Erythroblast (primary cell): ENCODE measurements at places on chromosomes 1 and 21.

DNA sequence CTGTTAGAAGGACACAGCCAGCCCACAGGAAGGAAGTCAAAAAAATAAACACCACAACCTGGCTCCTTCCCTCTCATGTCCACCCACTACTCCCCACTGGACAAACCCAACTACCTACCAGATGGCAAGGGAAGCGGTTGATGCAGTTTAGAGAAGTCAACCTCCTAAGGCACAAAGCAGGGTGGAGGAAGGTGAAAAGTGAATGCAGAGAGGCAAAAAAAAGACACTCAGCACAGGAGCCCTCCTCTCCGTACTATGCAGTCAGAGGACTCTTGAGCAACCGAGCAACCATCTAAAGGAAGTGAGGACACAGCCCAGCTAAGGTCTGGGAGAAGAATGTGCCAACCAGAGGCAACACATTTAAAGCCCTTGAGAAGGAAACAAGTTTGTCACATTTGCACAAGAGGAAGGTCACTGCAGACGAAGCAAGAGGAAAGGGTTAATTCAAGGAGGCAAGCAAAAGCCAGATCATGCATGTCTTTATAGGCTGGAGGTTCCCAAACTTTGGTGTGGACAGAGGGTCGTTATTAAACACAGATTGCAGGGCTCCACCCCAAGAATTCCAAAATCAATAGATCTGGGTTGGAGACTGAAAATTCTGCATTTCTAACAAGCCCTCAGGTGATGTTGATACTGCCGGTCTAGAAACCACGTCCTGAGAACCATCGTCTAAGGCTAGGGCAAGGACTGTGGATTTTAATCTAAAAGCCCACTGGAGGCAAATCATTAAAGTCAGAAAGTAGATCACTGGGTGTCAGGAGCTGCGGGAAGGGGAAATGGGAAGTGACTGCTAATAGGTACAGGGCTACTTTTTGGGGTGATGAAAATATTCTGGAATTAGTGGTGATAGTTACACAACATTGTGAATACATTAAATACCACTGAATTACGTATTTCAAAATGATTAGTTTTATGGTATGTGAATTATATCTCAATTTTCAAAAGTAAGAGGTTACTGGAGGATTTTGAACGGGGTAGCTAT lies 19.7 kb downstream of the TP53BP2 start:
- no peak for DNase-seq

DNA sequence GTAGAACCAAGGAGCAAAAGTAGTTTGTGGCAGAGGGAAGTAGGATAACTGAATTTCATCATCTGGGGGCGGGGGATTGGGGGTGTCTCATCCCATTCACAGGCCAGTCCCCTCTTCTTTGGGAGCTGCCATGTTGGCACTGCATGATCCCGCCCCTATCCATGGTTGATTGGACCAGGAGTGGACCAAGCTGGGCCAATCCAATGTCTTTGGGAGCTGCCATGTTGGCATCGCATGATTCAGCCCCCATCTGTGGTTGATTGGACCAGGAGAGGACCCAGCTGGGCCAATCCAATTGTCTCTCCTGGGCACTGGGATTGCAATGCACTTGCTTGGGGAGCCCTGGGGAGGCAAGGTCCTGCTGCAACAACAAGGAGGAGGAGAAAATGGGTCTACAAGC lies 12.3 kb upstream of the ALPL start:
- no peak for DNase-seq

- DNase-seq: no peak
Measured at GRCh38 chr1:154769193-154769895, 100.7 kb downstream of the KCNN3 start.

DNA sequence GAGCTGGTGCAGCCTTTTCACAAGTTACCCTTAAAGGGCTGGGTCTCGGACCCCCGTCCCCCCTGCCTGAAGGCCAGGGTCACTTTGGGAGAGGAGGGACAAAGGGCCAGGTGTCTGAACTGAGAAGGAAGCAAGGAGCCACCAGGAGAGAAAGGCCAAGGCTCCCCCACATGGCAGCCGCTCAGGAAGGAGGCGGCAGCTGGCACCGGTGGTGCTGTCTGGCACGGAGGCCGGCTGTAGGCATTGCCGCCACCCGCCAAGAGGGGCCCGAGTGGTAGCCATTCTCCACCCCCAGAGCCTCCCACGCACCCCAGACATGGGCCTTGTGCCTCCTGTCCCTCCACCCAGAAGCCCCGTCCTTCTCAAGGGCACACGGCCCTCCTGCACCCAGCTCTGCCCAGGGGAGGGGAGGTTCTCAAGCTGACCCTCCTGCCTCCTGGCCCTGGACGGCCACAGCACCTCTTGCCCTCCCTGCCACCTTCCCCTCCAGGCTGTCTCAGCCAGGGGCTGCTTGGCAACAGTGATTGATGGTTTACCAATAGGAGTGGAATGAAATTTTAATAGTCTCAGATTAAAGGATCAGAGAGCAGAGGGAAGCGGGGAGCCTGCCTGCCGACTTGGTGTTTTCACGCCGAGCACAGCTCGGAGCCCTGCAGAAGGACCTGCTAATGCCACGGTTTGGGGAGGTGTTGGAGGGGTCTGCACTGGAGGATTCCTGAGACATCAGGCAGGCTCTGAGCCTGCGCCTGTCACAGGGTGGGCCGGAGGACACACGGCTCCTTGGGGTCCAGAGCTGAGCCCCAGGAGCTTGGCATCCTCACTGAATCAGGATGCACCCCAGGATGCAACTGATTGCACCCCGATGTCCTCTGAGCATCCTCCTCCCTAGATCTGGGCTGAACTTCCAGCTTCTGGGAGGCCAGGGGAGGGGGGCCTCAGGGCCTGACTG lies 211.9 kb upstream of the VAMP3 start:
- DNase-seq: no peak

- peak; percentile 12 for DNase-seq
Measured at GRCh38 chr21:33496345-33496744, 4.8 kb upstream of the DNAJC28 start.

DNA sequence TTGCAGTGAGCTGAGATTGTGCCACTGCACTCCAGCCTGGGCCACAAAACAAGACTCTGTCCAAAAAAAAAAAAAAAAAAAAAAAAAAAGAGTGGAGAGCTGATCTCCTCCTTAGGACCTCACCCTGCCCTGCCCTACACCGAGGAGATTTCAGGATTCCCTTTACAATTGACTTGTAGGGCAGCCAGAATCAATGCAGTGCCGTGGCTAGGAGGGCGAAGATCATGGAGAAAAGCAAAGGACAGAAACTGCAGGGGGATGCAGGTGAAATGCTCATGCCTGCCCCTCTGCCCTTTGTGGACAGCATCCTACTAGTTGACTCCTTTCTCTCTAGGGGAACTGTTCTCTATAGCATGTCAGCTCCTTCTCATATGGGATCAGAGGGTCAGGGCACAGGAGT lies 9.6 kb downstream of the FHAD1 start:
- DNase-seq: no peak

DNA sequence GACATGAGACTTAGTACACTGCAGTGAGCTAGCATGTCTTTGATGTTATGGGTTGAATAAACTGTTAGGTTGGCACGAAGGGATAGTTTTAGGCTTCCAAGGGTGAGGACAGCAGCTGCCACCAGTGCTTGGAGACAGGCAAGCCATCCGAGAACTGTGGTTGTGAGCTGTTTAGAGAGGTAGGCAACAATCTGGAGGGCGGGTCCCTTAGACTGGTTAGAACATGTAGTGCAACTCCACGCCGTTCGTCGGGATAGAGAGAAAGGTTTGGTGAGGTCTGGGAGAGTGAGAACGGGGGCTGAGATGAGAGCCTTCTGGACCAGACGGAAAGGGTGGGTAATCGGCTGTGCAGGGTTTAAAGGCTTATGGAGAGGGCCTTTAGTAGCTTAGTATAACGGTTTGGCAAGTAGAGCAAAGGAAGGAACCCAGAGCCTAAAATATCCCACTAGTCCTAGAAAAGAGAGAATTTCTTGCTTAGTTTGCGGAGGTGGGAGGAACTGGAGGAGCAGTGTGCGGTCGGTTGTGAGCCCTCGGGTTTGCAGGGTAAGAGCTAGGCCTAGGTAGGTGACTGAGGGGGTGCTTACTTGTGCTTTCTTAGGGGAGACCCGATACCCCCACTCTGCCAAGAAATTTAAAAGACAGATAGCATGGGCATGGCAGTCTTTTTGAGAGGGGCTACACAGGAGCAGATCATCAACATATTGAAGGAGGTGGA lies 72.8 kb downstream of the CNST start:
- DNase-seq: no peak

DNA sequence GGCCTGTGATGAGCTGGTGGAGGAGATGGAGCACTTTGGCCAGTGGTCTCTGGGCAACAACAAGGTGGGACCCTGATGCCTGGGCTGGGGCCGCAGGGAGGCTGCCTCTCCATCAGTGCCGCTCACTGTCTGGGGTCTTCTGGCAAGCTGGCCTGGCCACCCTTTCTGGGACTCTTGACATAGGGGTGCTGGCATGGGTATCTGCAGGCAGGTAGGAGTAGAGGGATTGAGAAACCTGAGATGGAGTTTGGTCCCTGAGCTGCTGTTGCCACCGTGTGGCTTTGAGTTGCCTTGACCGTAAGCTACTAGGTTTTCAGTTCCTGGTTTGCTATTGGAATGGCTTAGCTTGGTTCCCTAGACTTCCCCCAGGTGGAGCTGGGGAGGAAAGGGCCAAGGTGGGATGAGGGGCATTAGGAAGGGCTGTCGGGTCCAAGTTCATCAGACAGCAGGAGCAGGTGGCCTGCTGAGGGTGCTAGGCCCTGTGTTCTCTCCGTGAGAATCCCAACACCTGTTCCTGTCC lies 13.2 kb upstream of the MFN2 start:
- DNase-seq: peak; percentile 30

DNA sequence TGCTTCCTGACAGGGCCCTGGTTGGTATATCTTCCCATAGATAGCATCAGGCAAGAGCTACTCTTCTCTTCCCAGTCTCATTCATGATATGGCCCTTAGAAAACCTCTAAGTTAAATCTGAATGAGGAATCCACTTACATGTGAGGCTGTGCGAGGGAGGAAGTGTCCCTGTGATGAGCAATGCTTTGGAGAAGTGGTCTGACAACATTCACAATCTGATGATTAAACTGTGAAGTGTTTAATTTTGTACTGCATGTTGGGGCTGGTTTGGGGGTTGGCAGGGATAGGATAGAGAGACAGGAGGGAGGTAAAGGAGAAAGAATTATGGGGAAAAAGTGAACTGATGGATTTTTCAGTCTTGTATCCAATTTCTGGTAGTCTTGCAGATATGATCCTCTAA lies 421.2 kb upstream of the DAB1 start:
- DNase-seq: no peak

- DNase-seq: no peak
Measured at GRCh38 chr1:110800079-110800478, 72.9 kb upstream of the CD53 start.

DNA sequence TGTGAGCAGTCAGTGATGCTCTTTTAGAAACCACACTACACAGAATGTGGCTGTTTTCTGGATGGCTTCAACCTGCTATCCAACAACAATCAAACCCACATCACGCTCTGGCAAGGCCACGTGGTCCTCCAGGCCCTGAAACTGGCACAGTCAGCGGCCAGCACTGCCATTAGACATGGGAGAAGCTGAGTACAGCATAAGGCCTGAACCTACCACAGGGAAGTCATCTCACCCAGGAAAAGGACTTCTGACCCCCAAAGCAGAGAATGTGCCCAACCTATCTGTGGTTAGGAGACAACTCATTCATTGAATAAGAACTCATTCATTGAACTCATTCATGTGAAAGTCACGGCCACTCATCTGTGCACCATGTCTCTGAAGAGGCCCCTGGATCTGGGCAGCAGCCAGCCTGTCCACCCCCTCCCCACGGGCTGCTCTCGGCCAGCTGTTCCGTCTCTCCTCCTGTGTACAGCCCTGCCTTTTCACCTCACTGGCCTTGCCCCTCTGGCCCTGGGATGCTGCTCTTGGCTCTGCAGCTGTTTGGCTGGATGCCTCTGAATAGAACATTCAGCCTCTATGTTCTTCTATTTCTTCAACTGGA lies 41.1 kb downstream of the C1orf198 start:
- no peak for DNase-seq
